Right cardiac atrium (tissue), 5 donors: ENCODE measurements at places on chromosomes 6 and 20. TPM values are rescaled to one million over a fixed set of nuclear protein-coding genes. Genes with fewer than 3 reads are reported as not detected.

Gene CPXM1
- total RNA-seq, result 1.2 TPM

Gene HLA-DQB1
- total RNA-seq, result 5.7 TPM

Gene BPIFB1
- total RNA-seq, result not detected

Gene BPI
- 0.20 TPM for total RNA-seq

Gene BTNL2
- not detected for total RNA-seq

Gene GPLD1
- total RNA-seq, result 1.6 TPM

Gene MCHR2
- total RNA-seq, result not detected

Gene BNIP5
- not detected for total RNA-seq

Gene FAM184A
- total RNA-seq, result 3.8 TPM

Gene PACRG
- total RNA-seq, result 9.4 TPM

Gene SYCP2L
- 0.38 TPM for total RNA-seq

Gene SLC4A11
- not detected for total RNA-seq

Gene GCNT2
- total RNA-seq, result 5.2 TPM

Gene BPIFB2
- total RNA-seq, result not detected

Gene EPHA7
- 20.0 TPM for total RNA-seq

Gene TMEM170B
- 5.7 TPM for total RNA-seq

Gene SNAI1
- total RNA-seq, result 6.0 TPM

Gene TAP1
- total RNA-seq, result 25.0 TPM

Gene SLC22A16
- total RNA-seq, result 0.20 TPM

Gene EFHC1
- total RNA-seq, result 10.0 TPM

Gene GNAS-AS1
- total RNA-seq, result 0.42 TPM

Gene RIMS4
- 0.57 TPM for total RNA-seq

Gene HSPA12B
- total RNA-seq, result 6.1 TPM

Gene TTK
- total RNA-seq, result 0.31 TPM

Gene FOXS1
- total RNA-seq, result 3.2 TPM

Gene FAM229B
- 60.2 TPM for total RNA-seq

Gene HRH3
- not detected for total RNA-seq

Gene SS18L1
- total RNA-seq, result 8.8 TPM

Gene VTA1
- 30.0 TPM for total RNA-seq

Gene PLCB1
- 11.4 TPM for total RNA-seq

Gene CDK19
- total RNA-seq, result 10.8 TPM

Gene SLC35B3
- 9.7 TPM for total RNA-seq

Gene LGSN
- not detected for total RNA-seq

Gene SPATA25
- 2.6 TPM for total RNA-seq

Gene JAG1
- 29.4 TPM for total RNA-seq

Gene SPEF1
- total RNA-seq, result 0.50 TPM

Gene AIF1
- total RNA-seq, result 29.9 TPM

Gene SLC32A1
- not detected for total RNA-seq

Gene C2
- 12.5 TPM for total RNA-seq

Gene GABRR2
- 0.40 TPM for total RNA-seq
